Type B pancreatic cell (in vitro differentiated cells): ENCODE measurements at places on chromosomes 6 and 20. TPM values are rescaled to one million over a fixed set of nuclear protein-coding genes. Genes with fewer than 3 reads are reported as not detected.

GRCh38 chr6:5132731-5133130, 47.6 kb downstream of the PPP1R3G start:
- no peak for DNase-seq
- H3K36me3 ChIP-seq = peaks cover 9% of the 10 kb centered on the region
- H3K4me1 ChIP-seq = no peaks in the 10 kb centered on the region
- no peak overlapping the region for H3K27ac ChIP-seq
- no peaks in the 10 kb centered on the region for H3K27me3 ChIP-seq

DNA sequence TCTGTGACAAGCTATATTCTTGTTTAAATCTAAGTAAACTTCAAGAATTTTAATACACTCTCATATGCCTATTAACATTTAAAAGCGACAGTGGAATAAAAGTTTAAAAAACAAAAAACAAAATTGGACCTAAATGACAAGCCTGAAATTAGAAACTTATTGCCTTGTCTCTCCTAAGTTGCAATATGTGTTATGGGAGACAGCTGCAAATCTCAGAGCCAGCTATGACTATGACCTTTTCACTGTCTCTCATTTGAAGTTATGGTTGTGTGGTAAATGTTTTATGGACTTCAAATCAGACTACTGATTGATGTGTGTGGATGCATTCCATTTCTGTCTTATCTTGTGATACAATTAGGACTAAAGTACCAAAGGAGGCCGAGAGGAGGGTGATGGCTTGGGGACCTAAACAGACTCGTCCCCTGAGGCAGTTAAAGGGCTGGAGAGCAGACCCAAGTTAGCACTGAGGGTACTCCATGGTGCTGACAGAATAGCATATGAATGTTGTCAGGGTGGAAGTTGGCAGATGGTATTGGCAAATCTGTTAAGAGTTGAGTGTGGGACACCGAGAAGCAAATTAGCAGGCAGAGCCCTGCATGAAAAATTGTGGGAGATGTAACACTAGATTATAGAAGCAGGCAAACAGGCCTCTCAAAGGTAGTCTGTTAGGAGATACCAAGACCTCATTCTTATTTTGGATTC, 930.1 kb upstream of the MAN1A1 start:
- H3K36me3 ChIP-seq = no peaks in the 10 kb centered on the region
- no peak overlapping the region for H3K4me3 ChIP-seq
- no peaks in the 10 kb centered on the region for H3K27me3 ChIP-seq
- DNase-seq = no peak

DNA sequence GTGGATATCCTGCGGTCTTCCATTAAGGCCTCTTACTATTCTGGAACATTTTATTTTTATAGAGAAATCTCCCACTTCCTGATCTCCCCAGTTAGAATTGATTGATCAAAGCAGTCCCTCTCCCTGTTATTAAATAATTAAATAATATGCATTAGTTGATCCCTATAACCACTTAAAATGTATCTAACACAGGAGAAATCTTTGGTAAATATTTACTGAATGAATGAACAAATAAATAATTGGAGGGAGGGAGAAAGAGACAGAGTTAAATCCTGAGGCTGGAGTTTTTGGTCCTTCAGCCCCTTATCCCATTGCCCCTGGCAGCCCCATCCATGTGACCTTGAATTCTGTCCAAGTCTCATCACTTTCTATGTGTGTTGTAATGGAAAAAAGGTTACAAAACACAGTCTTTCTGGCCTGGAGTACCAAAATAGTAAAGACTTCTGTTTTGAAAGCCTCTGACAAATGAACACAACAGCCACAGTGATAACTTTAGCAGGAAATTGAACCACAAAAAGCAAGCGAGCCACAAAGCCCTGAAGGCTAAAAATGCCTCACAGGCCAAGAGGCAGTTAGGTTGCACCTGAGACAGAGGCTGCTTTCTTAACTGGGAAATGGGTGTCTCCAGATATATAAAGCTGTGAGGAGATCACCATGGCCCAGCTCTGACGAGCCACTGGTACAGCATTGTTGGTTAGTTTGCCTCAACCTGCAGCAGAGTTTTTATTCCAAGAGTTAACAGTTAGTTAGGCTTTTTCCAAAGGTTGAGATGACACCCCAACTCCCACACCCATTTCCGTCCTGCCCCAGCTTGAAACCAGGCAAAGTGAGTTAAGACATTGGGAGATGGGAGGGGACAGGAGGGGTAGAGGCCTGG, 11.3 kb downstream of the NT5E start:
- no peak overlapping the region for H3K4me3 ChIP-seq
- H3K36me3 ChIP-seq = no peaks in the 10 kb centered on the region
- DNase-seq = no peak
- peaks cover 21% of the 10 kb centered on the region for H3K27me3 ChIP-seq
- no peak overlapping the region for H3K27ac ChIP-seq
- H3K4me1 ChIP-seq = peaks cover 10% of the 10 kb centered on the region

Gene SLA2
- total RNA-seq = not detected in 2 replicates

GRCh38 chr20:32909896-32910571, 51.3 kb downstream of the EFCAB8 start:
- peaks cover 5% of the 10 kb centered on the region for H3K27me3 ChIP-seq
- H3K36me3 ChIP-seq = no peaks in the 10 kb centered on the region
- no peak for DNase-seq
- H3K4me3 ChIP-seq = no peak overlapping the region
- H3K4me1 ChIP-seq = no peaks in the 10 kb centered on the region
- no peak overlapping the region for H3K27ac ChIP-seq

DNA sequence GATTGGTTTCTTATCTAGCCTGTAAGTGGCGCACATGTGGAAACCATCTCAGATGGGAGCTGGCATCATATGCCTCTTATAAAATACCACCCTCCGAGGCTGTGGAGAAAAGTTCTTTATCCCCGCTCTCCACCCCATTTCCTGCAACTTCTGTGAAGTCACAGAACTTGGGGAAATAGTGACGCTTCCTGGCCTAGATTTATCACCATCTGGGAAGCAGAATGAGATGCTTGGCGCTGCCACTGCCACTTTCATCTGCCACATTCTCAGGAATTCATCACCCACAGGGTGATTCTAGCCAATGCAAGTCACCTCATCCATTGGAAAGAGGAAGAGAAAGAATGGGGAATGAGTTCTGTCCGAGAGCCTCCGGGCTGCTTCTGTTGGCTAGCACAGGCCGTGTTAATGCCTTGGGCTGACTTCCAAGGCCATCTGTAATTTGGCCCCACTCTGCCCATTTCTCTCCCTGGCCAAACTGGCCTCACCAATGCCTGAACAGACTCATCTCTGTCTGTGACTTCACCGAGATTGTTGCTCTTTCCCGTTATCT, 148.8 kb upstream of the SOX4 start:
- H3K27me3 ChIP-seq = peaks cover 3% of the 10 kb centered on the region
- no peak overlapping the region for H3K27ac ChIP-seq
- H3K36me3 ChIP-seq = no peaks in the 10 kb centered on the region
- H3K4me3 ChIP-seq = no peak overlapping the region

Gene HNF4A
- total RNA-seq = 19.9 and 41.7 TPM in 2 replicates

DNA sequence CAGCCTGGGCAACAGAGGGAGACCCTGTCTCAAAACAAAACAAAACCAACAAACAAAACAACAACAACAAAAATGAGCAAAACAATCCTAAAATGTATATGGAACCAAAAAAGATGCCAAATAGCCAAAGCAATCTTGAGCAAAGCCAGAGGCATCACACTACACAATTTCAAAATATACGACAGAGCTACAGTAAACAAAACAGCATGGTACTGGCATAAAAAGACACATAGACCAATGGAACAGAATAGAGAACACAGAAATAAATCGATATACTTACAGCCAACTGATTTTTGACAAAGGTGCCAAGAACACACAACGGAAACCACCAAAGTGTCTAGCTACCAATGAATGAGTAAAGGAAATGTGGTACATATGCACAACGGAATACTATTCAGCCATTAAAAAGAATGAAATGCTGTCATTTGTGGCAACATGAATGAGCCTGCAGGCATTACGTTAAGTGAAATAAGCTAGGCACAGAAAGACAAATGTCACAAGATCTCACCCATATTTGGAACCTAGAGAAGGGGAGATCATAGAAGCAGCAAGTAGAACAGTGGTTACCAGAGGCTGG, 16.4 kb downstream of the PXDC1 start:
- no peaks in the 10 kb centered on the region for H3K27me3 ChIP-seq
- H3K4me3 ChIP-seq = no peak overlapping the region

DNA sequence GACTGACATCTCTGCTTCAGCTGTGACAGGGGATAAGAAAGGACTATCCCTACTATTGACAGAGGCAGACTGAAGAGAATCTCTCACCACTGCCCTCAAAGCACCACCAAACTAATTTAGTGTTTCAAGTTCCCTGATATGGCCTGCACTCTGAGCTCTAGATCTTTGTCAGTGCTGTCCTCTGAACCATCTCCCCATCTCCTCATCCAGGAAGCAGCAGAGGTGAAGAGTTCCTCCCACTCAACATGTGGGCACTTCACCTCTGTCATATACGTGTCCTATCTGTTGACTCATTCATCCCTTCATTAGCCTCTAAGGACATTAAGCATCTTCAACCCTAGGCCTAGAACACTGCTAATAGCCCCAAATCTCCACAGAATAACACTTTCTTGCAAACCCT, 14.1 kb downstream of the FAM210B start:
- DNase-seq = no peak
- H3K4me3 ChIP-seq = no peak overlapping the region
- no peaks in the 10 kb centered on the region for H3K4me1 ChIP-seq
- no peaks in the 10 kb centered on the region for H3K27me3 ChIP-seq

GRCh38 chr20:10448270-10449156, 13.4 kb downstream of the SLX4IP start:
- H3K36me3 ChIP-seq = peaks cover 3% of the 10 kb centered on the region
- DNase-seq = no peak
- no peaks in the 10 kb centered on the region for H3K27me3 ChIP-seq
- H3K27ac ChIP-seq = no peak overlapping the region
- peaks cover 8% of the 10 kb centered on the region for H3K4me1 ChIP-seq
- no peak overlapping the region for H3K4me3 ChIP-seq

- H3K27ac ChIP-seq = no peak overlapping the region
- DNase-seq = no peak
- H3K36me3 ChIP-seq = no peaks in the 10 kb centered on the region
- H3K27me3 ChIP-seq = peaks cover 75% of the 10 kb centered on the region
- H3K4me3 ChIP-seq = peak overlapping the region; percentile 78
These were observed 42.8 kb downstream of the HLA-DPB1 start for GRCh38 chr6:33118525-33119123.

DNA sequence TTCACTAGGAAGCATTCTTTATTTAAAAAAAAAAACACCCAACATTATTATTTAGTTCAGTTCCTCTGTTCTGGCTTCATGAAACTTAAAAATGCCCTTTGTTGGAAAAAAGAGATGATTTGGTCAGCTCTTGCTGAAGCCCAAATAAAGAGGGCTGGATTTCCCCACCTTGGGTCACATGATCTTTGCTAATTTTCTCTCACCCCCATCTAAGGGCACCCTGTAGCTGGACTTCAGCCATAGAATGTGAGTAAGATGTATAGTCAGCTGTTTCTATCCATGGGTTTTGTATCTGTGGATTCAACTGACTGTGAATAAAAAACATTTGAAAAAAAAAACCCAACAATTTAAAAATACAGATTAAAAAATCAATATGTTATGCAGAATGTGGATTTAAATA, 213.9 kb upstream of the SULF2 start:
- no peak overlapping the region for H3K27ac ChIP-seq
- H3K4me1 ChIP-seq = peaks cover 8% of the 10 kb centered on the region
- H3K4me3 ChIP-seq = no peak overlapping the region
- H3K27me3 ChIP-seq = peaks cover under 1% of the 10 kb centered on the region
- DNase-seq = no peak

- H3K4me1 ChIP-seq = peaks cover 21% of the 10 kb centered on the region
- DNase-seq = no peak
- H3K36me3 ChIP-seq = no peaks in the 10 kb centered on the region
These were observed 13.2 kb upstream of the SSTR4 start for GRCh38 chr20:23021951-23022350.

- peaks cover 48% of the 10 kb centered on the region for H3K4me1 ChIP-seq
- H3K4me3 ChIP-seq = peak overlapping the region; percentile 80
- DNase-seq = no peak
- H3K27me3 ChIP-seq = no peaks in the 10 kb centered on the region
- peaks cover 14% of the 10 kb centered on the region for H3K36me3 ChIP-seq
These were observed 48.6 kb downstream of the TPD52L1 start for GRCh38 chr6:125201961-125202729.

DNA sequence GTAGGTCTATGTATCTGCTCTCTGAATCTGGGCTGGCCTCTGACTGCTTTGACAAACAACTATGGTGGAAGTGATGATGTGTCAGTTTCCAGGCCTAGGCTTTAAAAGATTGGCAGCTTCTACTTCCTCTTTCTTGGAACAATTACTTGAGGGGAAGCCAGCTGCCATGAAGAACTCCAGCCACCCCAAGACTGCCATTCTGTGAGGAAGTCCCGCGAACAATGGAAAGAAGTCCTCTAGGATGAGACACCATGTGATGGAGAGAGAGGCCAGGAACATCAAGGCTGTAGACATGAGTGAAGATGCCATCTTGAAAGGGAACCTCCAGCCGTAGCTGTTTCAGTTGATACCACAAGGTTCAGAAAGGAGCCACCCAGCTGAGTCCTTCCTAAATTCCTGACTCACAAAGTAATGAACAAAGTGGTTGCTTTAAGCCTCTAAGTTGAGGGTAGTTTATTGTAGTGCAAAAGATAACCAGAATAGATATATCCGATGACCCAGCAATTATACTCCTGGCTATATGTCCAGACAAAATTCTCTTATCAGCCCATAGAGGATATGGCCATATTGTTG, 15.3 kb upstream of the TCF15 start:
- peaks cover 10% of the 10 kb centered on the region for H3K4me1 ChIP-seq
- H3K4me3 ChIP-seq = no peak overlapping the region
- DNase-seq = no peak
- no peaks in the 10 kb centered on the region for H3K36me3 ChIP-seq

Gene MRPS18B
- total RNA-seq = 39.8 and 45.3 TPM in 2 replicates

DNA sequence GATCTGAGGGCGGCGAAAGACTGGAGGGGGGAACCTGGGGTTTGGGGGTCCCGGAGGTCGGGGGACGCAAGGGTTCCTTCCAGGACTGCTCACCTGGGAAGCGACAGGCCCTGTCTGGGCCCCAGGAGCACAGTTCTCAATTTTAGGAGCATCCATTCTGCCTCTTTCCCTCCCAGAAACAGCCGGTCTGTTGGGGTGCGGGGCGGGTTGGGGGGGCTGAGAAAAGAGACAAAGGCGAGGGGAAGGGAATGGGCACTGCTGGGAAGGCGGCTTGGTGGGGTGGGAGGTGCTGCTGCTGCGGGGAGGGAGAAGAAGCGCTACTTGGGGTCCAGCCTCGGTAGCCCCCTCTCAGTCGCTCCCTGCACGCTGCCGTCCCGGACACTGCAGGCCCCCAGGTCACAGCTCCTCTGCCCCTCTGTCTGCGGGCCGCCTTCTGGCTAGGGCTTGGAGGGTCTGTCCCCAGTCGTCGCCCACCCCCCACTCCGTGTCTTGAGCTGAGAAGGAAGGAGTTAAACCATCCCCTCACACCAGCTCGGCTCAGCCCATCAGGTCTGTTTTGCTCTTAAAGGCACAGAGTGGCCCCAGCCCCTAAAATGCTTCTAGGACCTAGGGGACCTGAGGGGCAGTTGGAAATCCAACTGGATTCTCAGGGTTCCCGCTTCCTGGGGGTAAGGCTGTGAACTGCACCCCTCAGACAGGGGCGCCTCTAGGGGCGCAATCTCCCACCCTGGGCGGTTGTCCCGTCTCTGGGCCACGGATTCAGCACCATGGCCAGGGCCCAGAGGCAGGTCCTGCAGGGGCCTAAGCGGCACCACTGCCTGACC, 690 bp downstream of the GDAP1L1 start:
- H3K27ac ChIP-seq = no peak overlapping the region
- no peaks in the 10 kb centered on the region for H3K36me3 ChIP-seq
- peak overlapping the region; percentile 72 for H3K4me3 ChIP-seq
- H3K4me1 ChIP-seq = no peaks in the 10 kb centered on the region
- peak; percentile 79 for DNase-seq
